Activated CD8-positive, alpha-beta memory T cell treated with anti-CD3 and anti-CD28 coated beads, Interleukin-2, amount 10 ng/mL, durations not matched to agents 7 days and 5 days (primary cell): ENCODE measurements at places on chromosomes 1 and 21.

- H3K4me3 ChIP-seq, result no peak overlapping the region
- H3K27ac ChIP-seq, result no peak overlapping the region
- peaks cover 11% of the 10 kb centered on the region for H3K4me1 ChIP-seq
- no peaks in the 10 kb centered on the region for H3K36me3 ChIP-seq
- no peak for DNase-seq
- H3K27me3 ChIP-seq, result peaks cover 18% of the 10 kb centered on the region
These were observed 1.2 kb upstream of the NEGR1 start for GRCh38 chr1:72283307-72284083.

- peaks cover 4% of the 10 kb centered on the region for H3K4me1 ChIP-seq
- H3K36me3 ChIP-seq, result no peaks in the 10 kb centered on the region
- DNase-seq, result no peak
- H3K27me3 ChIP-seq, result no peaks in the 10 kb centered on the region
- no peak overlapping the region for H3K4me3 ChIP-seq
- no peak overlapping the region for H3K27ac ChIP-seq
These were observed 92.7 kb upstream of the ATP1B1 start for GRCh38 chr1:169013821-169014220.

DNA sequence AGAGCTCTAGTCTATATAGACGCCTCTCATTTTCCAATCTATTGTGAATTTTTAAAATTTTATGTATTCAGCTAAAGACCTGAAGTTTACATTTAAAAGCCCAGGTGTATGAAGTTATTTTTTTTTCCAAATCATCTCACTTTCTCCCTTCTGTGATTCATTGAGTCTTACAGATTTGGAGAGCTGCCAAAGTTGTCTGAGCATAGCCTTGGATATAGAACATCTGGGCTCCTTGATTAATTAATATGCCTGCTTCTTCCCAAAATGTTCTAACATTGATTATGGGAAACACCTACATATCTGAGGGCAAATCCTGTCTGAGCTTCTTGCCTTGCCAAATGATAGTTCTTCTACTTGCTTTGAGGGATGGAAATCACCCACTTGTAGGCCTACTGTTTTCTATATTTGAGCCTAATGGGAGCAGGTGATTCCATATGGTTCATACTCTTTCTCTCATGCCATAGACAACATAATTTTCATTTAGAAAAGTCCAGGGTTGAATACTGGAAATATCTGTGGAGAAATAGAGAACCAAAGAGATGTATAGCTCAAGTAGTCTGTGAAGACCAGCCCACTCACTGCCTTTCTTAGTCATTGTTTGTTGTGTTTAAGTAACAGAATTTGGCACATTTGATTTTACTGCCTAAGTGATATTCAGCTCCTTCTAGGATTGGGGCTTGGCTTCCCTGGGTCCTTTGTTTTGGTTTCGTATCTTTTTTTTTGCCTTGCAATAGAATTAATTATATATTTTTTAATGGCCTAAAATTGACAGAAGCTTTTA lies 46.2 kb downstream of the MACF1 start:
- no peak for DNase-seq
- H3K27ac ChIP-seq, result peak overlapping the region; percentile 45
- no peak overlapping the region for H3K4me3 ChIP-seq
- H3K4me1 ChIP-seq, result peaks cover 9% of the 10 kb centered on the region

- peaks cover 5% of the 10 kb centered on the region for H3K4me1 ChIP-seq
- no peak overlapping the region for H3K4me3 ChIP-seq
- DNase-seq, result no peak
These were observed 154.9 kb downstream of the RERE start for GRCh38 chr1:8662380-8663072.

DNA sequence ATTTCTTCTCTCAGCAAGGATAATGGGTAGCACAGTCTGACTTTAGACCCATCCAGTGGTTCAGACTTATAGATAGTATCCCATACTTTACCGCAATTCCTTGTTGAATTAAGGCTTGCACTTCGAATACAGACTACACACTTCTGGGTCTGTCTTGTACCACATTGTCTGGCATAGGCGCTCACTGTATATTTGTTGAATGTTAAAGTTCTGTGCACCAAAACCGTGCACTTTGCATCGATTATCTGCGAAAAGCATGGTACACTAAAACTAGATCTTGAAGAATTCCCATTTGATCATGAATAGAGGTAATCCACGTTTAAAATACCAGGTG lies 556 bp upstream of the RYR2 start:
- H3K4me3 ChIP-seq, result peak overlapping the region; percentile 41
- peaks cover 16% of the 10 kb centered on the region for H3K4me1 ChIP-seq
- no peak for DNase-seq
- peaks cover 46% of the 10 kb centered on the region for H3K27me3 ChIP-seq
- peaks cover 3% of the 10 kb centered on the region for H3K36me3 ChIP-seq

GRCh38 chr1:234662148-234662547 lies 52.2 kb upstream of the IRF2BP2 start:
- DNase-seq, result no peak
- H3K27ac ChIP-seq, result no peak overlapping the region
- no peaks in the 10 kb centered on the region for H3K27me3 ChIP-seq
- no peaks in the 10 kb centered on the region for H3K36me3 ChIP-seq

GRCh38 chr1:55061000-55061705 lies 21.8 kb downstream of the PCSK9 start:
- DNase-seq, result no peak
- no peak overlapping the region for H3K4me3 ChIP-seq
- peaks cover 3% of the 10 kb centered on the region for H3K36me3 ChIP-seq
- no peaks in the 10 kb centered on the region for H3K27me3 ChIP-seq
- peaks cover 10% of the 10 kb centered on the region for H3K4me1 ChIP-seq
- no peak overlapping the region for H3K27ac ChIP-seq

DNA sequence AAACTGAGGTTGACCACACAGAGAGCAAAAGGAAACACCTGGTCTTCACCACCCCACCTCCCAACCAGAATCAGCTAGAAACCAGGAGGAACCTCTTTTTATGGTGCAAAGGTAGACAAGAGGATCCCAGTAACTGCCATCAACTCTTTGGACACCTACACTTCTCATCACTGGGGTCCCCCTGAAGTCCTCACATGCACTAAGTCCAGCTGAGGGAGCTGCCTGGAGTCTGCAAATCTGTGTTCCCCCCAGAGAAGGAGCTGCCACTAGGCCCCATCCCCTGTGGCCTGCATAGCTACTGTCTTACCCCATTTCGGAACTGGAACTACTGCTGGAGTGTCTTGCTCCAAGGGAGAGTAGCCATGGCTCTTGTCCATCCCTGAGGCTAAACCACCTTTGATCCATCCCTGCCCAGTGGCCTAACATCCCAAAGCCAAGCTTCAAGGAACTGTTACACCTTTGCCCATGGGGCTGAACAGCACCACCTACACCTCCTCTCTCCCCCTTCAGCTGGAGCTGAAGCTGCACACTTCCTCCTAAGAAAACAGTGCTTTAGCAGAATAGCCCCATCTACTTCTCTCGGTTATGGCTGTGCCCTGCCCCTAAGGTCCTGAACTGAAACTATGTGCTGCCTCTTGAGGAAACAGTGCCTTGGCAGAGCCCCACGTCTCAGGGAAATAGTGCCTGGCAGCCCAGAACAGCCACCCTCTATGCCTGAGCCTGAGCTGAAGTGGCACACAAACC lies 85.4 kb upstream of the CD53 start:
- no peaks in the 10 kb centered on the region for H3K27me3 ChIP-seq
- peak overlapping the region; percentile 96 for H3K27ac ChIP-seq
- H3K4me1 ChIP-seq, result peaks cover 64% of the 10 kb centered on the region
- peak; percentile 89 for DNase-seq
- peaks cover 23% of the 10 kb centered on the region for H3K36me3 ChIP-seq

DNA sequence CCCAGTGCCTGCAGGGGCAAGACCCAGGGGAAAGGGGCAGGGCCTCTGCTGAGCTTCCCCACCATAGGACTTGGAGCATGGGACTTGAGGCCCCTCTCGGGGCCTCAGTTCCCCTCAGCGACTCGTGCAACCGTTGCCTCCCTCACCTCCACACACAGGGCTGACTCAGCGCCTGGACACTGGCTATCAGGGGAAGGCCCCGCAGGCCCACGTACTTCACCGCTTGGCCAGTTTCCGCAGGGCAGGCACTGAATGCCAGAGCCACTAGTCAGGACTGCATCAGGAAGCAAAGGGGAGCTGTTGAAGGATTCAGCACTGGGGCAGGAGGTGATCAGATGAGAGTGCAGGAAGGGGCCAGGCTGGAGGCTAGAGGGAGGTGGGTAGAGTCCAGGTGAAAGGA lies 15.5 kb upstream of the FAM131C start:
- DNase-seq, result no peak
- H3K4me1 ChIP-seq, result no peaks in the 10 kb centered on the region
- no peak overlapping the region for H3K4me3 ChIP-seq
- H3K27ac ChIP-seq, result no peak overlapping the region

GRCh38 chr1:39384305-39384704 lies 107.1 kb upstream of the BMP8A start:
- H3K27me3 ChIP-seq, result no peaks in the 10 kb centered on the region
- no peak for DNase-seq
- peaks cover 5% of the 10 kb centered on the region for H3K4me1 ChIP-seq
- no peak overlapping the region for H3K4me3 ChIP-seq
- H3K27ac ChIP-seq, result no peak overlapping the region

DNA sequence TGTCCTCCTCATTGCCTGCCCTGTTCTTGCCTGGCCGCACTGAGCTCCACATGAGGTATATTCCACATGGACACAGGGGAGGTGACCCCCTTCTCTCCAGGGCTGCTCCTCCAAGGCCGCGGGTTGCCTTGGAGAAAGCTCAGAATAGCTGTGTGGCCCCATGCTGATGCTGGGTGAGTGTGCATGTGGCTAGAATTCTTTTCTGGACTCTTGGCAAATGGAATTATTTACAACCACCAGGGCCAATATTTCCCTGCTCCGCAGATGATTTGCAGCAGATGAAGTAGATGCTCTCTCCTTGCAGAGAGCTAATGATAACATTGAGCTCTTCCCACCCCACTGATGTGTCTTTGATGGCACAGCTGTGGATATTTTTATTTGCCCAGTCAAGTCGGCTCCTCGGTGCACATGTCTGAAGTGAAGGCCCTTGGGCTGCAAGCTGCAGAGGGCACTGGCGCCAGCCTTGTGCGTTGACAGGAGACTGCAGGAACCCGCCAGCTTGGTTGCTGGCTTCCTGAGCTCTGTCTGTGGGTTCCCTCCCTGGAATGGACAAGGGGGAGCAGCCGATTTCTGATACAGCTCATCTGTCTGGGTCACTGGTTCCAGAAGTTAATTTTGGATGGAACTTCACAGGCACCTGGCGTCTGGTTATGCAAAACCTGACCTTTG lies 404.7 kb upstream of the VAMP3 start:
- no peak for DNase-seq
- H3K27ac ChIP-seq, result no peak overlapping the region
- H3K27me3 ChIP-seq, result no peaks in the 10 kb centered on the region
- H3K36me3 ChIP-seq, result no peaks in the 10 kb centered on the region
- no peaks in the 10 kb centered on the region for H3K4me1 ChIP-seq

DNA sequence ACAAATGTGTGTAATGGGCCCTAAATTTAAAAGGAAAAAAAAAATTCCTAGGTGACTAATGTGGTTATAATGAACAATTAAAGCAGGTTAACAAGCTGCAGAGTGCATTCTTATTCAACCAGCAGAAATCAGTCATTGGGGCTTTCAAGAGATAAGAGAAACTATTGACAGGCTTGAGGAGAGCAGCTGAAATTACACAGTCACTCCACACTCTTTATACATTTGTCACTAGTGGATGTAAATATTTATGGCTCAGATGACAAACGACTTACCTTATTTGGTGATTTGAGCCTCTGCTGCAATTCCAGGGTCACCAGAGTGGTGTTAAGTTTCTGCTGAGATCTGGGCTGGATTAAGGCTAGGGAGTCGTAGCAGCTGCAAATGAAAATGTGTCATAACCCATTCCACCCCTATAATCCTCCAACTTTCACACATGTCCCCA lies 896.3 kb downstream of the TTLL7 start:
- no peaks in the 10 kb centered on the region for H3K27me3 ChIP-seq
- no peak overlapping the region for H3K27ac ChIP-seq
- H3K4me3 ChIP-seq, result no peak overlapping the region
- H3K36me3 ChIP-seq, result no peaks in the 10 kb centered on the region
- no peak for DNase-seq

- no peak overlapping the region for H3K27ac ChIP-seq
- no peak overlapping the region for H3K4me3 ChIP-seq
- no peak for DNase-seq
These were observed 20.7 kb downstream of the TRIM62 start for GRCh38 chr1:33161061-33161681.

DNA sequence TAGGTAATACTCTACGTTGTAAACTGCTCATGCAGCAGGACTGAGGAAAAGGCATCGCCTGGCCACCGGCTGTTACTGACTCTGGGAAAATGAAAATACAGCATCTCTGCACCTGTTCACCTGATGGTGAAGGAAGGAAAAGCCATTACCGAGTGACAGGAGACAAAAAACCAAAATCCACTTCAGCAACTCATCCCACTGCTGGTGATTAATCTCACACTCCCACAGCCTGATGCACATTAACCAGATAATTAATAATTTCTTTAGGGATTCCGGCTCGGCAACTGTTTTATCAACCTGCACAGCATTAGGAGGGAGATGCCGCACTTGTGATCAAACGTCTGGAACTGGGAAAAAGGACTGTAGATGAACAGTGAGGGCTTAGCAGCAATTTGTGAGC lies 183.9 kb upstream of the ESRRG start:
- H3K27ac ChIP-seq, result no peak overlapping the region
- no peak for DNase-seq
- H3K4me1 ChIP-seq, result no peaks in the 10 kb centered on the region
- H3K36me3 ChIP-seq, result no peaks in the 10 kb centered on the region
- no peaks in the 10 kb centered on the region for H3K27me3 ChIP-seq
- no peak overlapping the region for H3K4me3 ChIP-seq

GRCh38 chr21:21196848-21197247 lies 198.6 kb downstream of the NCAM2 start:
- DNase-seq, result no peak
- no peaks in the 10 kb centered on the region for H3K27me3 ChIP-seq
- H3K4me1 ChIP-seq, result peaks cover 28% of the 10 kb centered on the region
- H3K4me3 ChIP-seq, result no peak overlapping the region
- H3K27ac ChIP-seq, result no peak overlapping the region
- H3K36me3 ChIP-seq, result no peaks in the 10 kb centered on the region

- no peak for DNase-seq
- peaks cover 48% of the 10 kb centered on the region for H3K27me3 ChIP-seq
- H3K4me3 ChIP-seq, result no peak overlapping the region
- H3K27ac ChIP-seq, result no peak overlapping the region
These were observed 30.1 kb upstream of the PARP1 start for GRCh38 chr1:226438007-226438406.
